ENCODE measurements at places on chromosomes 5 and 9.

DNA sequence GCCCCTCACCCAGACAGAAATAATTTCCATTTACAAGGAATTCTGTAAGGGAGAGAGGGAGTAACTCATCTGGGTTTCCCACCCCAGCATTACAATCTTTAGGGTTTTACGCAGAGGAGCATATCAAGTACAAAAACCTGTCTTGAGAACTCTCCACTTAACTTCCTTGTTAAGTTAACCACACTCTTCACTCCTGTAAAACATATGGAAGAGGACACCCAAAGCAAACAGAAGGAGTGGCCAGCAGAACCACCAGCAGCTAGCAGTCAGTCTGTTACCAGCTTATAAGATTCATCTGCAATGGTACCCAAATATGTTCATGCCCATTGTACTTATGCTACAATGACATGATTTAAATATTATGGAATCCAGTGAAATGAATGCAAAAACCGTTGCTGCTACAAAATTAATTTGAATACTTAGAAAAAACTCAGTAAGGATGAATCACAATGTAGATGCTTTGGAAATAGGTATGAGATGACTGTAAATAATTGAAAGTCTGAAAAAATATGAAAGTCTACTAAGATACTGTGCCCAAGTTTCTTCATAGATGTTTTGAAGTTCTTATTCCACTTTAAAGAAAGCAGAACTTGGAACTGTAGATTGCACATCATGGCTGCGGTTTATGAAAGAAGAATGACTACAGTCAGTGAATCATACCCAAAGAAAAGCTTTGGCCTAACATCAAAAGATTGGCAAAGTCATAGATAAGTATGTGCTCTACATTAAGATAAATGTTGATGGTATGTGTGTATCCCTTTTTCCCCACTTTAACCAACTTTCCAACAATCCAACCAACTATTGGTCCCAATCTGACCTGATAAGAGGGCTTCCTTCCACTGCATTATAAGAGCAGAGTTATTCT, 233.6 kb downstream of the ACTL7B start:
- no peak for DNase-seq

GRCh38 chr9:93235300-93235960, 51.5 kb downstream of the WNK2 start:
- no peak for DNase-seq

GRCh38 chr5:133229931-133230664, 178.3 kb downstream of the HSPA4 start:
- DNase-seq = no peak

GRCh38 chr5:64166201-64166959, 737 bp downstream of the RNF180 start:
- no peak for DNase-seq

- DNase-seq = no peak
Observed at GRCh38 chr9:136238342-136238732, 7.3 kb downstream of the QSOX2 start.

DNA sequence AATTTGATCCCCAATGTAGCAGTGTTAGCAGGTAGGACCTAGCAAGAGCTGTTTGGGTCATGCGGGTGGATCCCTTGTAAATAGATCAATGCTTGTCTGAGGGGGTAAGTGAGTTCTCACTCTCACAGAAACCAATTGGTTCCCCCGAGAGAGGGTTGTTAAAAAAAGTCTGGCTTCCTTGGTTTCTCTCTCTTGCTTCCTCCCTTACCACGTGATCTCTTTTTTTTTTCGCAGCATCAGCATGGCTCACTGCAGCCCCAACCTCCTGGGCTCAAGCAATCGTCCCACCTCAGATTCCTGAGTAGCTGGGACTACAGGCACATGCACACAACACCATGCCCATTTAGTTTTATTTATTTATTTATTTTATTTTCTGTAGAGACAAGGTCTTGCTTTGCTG, 26.4 kb downstream of the RAPGEF6 start:
- no peak for DNase-seq

GRCh38 chr9:133351526-133351907, 3.5 kb downstream of the RPL7A start:
- no peak for DNase-seq

DNA sequence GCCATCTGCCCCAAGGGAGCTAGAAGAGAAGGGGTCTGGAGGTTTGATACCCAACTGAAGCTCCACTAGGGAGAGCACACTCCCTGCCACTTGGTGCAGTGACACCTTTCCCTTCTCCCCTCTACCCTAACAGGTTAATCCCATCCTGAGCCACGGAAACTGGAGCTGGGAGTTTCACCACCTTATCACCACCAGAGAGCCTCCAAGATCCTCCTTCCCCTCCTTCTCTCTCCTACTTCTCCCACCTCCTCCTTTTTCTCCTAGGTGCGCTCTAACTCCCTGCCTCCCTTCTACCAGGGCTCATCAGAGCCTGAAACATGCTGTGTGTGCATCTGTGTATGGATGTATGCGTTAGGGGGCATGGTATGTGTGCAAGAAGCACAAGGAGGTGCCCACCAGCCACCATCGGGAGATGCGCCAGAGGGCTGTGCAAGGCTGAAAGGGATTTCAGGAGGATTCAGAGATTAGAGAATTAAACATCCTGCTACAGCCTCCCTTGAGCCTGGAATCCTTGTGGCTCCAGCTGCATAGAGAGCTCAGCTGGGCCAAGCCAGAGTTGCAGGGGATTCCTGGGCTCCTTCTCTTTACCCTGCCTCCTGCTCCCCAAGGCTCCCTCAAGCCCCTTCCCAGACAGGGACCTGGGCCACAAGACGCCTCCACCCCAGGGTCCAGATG, 89.8 kb downstream of the PCDH1 start:
- DNase-seq = no peak

GRCh38 chr9:129549684-129550083, 71.2 kb downstream of the C9orf50 start:
- DNase-seq = no peak

- DNase-seq = no peak
Observed at GRCh38 chr5:176436656-176437055, 11.5 kb upstream of the FAF2 start.

GRCh38 chr5:132419502-132420468, 50.3 kb downstream of the SLC22A5 start:
- DNase-seq = peak; percentile 44

DNA sequence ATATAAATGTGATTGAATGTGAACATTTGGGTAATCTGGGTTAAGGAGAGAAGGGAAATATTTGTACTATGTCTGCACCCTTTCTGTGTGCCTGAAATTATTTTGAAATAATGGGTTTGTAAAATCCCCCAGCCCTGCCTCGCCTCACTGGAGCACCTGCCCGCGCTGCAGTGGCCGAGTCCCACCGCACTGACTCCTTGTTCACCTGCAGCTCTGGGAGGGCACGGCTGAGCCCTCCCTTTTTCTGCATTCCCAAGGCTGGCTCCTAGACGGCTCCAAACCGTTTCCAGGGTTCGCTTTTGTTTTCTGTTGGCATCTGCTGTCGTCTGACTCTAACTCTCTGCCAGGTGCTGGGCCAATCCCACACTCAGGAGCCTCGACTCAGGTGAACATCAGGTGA, 17.6 kb upstream of the PPP1R26 start:
- no peak for DNase-seq

DNA sequence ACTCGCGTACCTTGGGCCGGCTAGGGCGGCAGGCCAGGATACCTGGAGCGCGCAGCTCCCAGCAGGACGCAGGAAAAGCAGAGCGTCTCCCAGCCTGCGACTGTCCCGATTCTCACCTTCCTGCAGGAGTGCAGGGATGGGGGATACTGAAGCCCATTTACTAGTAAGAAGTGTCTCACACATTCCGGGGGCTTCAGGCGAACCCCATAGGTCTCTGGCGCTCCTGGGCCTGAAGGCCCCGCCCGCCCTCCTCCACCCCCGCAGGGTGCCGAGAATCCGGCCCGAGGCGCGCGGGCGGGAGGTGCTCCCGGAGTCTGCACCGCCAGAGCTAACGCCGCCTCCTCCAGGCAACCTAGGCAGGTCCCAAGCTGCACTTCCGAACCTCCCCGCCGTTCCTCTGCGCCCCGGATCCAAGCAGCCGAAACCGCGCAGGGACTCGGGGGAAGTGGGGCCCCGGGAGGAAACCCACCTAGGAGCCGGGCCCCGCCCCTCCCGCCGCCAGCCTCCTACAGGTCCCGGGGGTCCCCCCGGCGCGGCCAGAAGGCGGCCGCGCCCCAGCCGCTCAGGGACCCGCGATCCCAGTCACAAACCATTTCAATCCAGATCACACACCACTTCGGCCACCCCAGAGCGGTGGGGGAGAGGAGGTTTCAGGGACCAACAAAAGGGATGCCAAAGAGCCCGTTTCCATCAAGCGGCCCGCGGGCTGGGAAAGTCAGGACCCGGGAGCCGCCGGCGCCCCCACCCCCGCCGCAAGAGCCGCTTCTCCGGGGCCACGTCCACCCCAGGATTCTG, 1.2 kb downstream of the ROR2 start:
- no peak for DNase-seq

- no peak for DNase-seq
Observed at GRCh38 chr9:75001719-75002421, 26.2 kb downstream of the CARNMT1 start.

- no peak for DNase-seq
Observed at GRCh38 chr5:115542651-115543364, 1.8 kb downstream of the FEM1C start.

- DNase-seq = no peak
Observed at GRCh38 chr5:68504306-68504705, 288.8 kb downstream of the PIK3R1 start.

GRCh38 chr9:98861781-98862504, 54.5 kb downstream of the GALNT12 start:
- DNase-seq = no peak

DNA sequence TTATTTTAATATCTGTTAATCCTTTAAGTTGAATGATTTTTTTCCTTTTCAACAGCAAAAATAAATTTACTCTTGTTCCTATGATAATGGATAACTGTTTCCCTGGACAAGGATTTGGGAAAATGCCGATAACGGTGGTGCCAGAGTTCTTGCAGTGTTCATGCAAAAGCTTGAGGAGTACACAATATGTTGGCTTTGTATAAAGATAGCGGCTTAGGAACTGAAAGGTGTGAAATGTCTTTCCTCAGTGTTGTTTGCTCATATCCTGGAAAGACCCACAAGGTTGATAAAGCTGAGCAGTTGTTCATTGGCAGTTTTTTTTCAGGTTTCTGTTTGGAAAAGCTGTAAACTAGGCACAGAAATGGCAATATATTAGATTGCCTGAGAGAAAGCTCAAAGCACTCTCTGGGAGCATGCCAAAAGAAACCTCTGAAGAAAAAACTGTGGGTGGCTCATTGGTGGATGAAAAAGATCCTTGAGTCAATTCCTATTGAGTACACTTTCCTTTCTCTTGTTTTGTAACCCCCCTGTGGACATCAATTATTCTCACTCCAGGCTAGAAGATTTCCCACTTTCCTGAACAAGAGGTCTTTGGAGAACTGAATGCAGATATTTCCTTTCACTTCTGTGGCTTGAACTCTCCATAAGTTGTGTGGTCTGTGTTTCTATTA, 117.2 kb upstream of the RGMB start:
- no peak for DNase-seq

- no peak for DNase-seq
Observed at GRCh38 chr5:87582149-87582548, 169.4 kb upstream of the CCNH start.

DNA sequence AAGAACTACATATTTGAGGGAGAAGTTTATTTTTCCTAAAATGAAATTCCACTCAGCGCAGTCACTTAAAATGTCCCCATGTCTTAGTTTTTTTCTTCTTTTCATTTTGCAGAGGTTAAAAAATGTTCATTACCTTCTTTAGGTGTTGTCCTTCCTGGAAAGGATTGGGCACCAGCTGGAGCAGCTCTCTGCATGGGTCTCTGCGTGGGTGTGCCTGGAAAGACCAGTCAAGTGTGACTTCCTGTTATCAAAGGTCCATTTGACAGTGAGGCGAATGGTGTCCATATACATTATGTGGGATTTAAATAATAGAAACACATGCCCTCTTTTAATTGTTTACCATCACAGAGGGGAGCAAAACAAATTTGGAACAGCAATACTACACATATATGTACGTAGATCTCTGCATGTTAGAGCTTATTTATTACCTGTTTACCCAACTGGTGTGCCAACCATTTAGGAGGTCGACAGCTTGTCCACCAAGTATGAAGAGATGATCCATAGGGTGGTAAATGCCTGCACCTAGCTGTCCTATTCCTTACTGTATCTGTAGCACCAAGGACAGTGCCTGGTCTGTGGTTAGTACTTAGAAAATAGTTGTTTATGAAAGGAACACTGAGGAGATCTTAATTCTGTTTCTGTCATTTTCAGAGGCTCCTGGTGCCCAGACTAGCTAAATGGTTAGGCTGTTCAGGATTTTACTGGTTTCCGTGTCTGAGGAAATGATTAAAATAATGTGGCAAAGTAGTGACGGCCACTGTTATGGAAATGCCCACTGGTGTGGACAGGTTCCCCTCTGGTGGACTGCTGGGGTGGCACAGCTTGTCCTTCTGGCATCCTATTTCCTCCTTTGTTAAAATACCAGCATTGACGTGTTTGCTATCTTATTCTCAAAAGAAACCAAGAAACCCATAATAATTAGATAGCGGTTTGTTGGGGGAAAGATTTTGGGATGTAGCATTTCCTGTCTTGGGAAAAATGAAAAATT, 200.4 kb downstream of the MAST4 start:
- DNase-seq = no peak

All from stimulated activated CD8-positive, alpha-beta memory T cell treated with anti-CD3 and anti-CD28 coated beads, Interleukin-4, amount 100 ng/mL, for 1 hour (primary cell).